ENCODE measurements at places on chromosomes 7 and 10.

DNA sequence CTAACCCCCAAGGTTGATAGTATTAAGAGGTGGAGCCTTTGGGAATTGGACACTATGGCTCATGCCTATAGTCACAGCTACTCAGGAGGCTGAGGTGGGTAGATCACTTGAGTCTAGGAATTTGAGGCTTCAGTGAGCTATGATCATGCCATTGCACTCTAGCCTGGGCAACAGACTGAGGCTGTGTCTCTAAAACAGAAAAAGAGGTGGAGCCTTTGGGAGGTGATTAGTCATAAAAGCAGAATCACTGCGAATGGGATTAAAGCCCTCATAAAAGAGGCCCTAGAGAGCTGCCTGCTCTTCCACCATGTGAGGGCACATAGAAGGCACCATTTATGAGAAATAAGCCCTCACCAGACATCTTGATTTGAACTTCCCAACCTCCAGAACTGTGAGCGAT, 81.9 kb downstream of the SKAP2 start:
- peak; percentile 9 for DNase-seq

DNA sequence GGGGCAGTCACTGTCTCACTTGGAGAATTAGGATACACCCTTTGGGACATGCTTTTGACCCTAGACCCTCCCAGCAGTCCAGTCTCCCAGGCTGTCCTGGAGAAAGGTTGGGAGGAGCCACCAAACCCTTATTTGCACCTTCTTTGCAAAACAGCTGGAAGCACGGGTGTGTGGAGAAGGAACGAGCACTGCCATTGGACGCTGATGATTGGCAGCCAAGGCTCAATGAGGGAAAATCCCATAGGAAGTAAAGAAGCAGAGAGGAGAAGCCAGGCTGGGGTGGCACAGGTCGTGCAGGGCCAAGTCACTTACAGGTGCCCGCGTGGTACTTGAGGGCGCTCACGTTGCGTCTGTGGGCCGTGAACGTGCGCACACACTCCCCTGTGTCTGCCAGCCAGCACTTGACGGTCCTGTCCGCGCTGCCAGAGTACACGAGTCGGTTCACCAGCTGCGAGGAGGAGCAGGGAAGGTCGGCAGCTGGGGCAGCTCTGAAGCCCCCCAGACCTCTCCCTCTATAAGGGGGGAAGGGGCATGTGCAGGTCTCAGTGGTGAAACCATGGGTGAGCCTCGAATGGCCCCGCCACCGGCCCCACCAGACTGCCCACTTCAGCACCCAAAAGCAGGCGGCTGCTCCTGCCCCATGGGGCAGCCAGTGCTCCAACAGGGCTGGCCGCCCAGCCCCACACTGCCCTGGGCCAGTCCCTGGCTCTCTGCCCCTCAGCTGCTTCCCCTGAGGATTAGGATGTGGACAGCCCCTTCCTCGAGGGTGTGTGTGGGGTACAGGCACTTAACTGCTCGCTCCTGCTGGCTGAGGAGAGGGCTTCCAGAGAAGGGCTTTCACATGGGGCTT, 24.8 kb downstream of the WDR86 start:
- DNase-seq, result no peak

- no peak for DNase-seq
Measured at GRCh38 chr7:155586843-155587440, 40.6 kb upstream of the CNPY1 start.

- DNase-seq, result peak; percentile 6
Measured at GRCh38 chr7:83827036-83827435, 178.1 kb upstream of the SEMA3E start.

Data from fibroblast of mammary gland (primary cell).